T-helper 17 cell (primary cell): ENCODE measurements at places on chromosomes 11 and 22.

DNA sequence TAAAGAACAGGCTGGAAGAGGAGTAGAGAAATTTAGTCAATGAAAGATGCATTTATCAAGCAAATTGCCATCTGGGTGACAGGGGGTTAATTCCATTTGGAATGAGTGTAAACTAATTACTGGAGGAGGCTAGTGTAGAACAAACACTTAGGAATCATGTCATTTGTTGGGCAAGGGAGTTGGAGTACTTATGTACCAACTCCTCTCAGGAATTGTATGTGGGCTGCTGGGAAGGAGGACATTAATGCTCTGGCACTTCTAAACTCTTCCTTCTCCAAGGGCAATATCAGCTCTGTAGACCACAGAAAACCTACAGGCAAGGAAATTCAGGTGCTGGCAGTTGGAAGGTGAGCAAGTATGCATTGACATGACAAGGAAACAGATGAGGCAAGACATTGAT, 141.0 kb downstream of the MSANTD4 start:
- DNase-seq = no peak

DNA sequence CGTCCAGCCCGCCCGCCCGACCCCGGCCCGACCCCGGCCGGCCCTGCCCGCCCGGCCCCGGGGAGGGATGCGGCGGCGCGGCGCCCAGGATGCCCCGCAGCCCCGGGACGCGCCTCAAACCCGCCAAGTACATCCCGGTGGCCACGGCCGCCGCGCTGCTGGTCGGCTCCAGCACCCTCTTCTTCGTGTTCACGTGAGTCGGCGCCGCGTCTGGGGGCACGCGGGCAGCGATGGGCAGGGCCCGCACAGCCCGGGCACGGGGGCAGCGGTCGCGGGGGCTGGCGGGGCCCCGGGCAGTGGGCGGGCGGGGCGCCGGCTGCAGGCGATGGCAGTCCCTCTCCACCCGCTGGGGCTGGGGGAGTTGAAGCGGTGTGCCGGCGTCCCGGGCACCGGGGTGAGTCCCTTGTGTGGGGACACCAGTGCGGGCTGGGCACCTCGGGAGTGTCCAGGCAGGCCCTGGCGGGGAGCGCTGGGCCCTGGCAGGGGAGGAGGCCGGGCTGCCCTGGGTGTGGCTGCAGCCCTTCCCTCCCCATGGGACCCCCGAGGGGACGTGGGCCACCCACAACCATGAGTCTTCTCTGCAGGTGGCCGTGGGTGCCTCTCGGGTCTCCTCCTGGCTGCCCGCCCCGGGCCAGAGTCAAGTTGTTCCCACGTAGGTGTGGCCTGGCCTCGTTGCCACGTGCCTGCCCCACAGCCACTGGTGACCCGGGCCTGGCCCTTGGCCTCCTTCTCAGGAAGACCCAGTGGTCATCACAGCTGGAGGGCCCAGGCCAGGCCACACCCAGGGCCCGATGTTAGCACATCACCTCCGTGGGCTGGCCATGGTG, 468 bp downstream of the ZDHHC8 start:
- no peak for DNase-seq

GRCh38 chr11:94379613-94380012, 21.6 kb downstream of the GPR83 start:
- DNase-seq = no peak

DNA sequence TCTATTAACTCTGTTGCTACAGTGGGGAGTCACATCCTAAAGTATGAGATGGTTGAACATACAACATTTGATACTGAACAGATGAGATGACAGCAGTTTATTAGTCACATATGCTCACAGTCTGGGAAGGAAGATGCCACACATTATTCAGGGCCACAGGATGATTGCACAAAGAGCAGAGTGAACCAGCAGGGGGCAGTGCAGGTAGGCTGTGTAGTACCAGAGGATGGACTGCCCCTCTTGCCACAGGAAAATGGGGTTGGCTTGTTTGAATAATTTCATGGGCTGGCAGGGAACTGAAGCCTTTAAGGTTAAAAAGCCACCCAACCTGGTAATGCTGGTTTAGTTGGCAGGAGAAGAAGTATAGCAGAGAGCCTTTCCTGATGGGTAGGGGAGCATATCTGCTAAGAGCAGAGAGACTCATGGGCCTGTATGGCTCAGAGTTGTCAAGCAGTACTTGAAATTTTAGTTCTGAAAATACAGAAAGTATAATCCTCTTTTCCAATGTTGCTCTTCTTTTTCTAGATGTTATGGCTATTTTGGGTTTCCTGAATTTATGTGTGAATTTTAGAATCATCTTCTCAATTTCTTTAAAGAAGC, 180.4 kb upstream of the B3GAT1 start:
- no peak for DNase-seq

- peak; percentile 12 for DNase-seq
Measured at GRCh38 chr11:127843483-127844396, 743.6 kb downstream of the ETS1 start.

DNA sequence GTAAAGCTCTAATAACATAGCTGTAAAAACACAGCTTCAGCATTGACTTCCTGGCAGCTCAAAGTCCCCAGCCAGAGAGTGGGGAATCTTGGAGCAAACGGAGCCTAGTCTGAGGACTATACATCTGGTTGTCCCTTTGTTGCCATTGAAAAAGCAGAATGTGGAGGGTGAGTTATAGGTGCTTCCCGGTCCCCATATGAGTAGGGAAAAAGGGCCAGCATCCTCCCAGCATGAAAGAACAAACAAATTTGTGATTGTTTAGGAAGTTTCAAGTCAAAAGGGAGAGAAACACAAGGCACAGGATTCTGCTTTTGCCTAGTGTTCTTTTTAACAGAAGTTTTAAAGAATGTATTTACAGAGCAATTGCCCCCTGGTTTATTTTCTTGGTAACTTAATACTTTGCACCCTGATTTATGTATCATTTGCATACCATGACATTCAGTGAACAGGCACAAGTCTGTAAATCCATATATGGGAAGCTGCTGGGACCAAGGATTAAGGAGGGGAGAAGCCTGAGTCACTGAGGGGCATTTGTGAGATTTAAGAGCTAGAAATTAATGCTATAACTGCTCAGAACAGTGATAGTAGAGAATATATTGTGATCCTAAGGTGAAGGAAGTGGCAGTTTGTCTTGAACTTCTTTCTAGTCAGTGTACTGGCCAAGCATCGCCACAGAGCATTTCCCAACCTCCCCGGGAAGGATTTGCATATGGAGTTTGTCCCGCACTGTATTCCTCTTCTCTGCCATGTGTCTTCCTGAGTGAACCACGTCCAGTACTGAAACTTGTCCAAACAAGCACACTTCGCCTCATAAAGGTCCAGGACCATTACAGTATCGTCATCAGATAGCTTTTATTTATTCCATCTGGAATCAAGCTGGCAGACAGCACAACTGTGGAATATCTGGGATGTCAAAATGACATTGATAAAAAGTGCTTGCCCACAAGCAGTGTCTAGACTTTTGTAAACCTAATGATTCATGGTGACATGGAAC, 103.0 kb downstream of the DBX1 start:
- no peak for DNase-seq

DNA sequence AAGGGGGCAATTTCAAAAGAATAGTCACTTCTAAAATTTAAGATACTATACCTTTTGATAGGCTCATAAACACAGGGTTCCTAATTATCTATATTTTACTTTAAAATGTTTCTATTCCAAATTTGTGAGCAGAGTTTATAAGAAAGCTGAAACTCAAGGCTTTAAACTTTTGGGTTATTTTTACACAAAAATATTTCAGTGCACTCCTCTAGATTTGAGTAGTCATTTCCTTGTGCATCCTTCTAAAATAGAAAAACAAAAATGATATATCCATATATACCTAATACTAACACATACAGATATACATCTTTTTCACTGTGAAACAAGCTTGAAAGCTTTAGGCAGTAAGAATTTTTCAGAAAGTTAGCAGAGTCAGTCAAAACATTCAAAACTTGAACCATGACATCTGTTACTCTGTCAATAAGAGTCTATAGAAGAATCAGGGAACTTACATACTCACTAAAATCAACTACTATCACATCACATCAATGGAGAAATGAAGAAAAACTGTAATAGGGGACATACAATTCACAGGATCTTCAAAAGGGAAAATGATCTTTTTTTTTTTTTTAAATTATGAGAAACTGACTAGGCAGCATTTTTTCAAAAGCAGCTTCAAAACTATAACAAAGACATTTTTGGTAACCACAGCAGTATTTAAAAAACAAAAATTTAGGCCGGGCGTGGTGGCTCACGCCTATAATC, 5.1 kb downstream of the PHF21A start:
- DNase-seq = no peak

DNA sequence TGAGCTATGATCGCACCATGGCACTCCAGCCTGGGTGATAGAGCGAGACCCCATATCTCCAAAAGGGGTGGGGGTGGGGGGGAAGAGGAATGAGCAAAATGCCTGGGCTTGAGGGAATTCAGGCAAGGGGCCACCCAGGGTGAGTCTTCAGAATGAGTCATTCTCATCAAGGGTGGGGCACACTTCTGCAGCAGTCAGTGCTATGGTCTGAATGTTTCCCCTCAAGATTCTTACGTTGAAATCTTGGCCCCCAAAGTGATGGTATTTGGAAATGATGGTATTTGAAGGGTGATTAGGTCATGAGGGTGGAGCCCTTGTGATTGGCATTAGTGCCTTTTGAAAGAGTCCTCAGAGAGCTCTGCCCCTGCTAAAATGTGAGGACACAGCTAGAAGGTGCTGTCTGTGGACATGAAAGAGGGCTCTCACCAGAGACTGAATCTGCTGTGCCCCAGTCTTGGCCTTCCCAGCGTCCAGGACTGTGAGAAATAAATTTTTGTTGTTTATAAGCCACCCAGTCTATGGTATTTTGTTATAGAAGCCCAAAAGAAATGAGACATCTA, 86.4 kb upstream of the THY1 start:
- no peak for DNase-seq

- DNase-seq = no peak
Measured at GRCh38 chr22:22548317-22548716, 10.7 kb downstream of the PRAME start.

- DNase-seq = no peak
Measured at GRCh38 chr22:38352436-38352835, 35.2 kb upstream of the CSNK1E start.

DNA sequence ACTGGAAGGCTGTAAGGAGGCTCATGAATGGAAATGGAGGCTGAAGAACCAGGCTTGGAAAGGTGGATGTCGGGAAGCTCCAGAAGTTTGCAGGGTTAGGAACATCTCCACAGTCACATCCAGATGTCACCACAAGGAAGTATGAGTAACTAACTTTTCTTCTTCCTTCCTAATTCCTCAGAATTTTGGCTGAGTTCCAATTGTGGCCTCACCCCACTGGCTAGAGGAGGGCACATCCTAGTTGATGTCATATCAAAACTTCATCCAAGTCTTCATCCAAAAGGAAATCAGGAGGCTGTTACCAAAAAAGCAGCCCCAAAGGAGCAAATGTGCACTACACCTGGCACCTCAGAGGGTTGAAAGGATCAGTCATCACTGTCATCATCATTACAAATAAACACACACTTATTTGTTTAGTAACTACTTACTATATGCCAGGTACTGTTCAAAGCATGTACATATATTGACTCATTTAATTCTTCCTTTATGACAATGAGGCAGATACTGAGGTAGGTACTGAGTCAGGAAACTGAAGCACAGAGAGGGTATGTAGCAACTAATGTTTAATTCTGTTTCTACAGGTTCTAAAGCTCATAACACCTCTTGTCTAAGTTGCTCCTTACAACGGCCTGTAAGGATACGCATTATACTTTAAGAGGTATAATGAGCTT, 7.3 kb upstream of the PTPN5 start:
- DNase-seq = no peak

DNA sequence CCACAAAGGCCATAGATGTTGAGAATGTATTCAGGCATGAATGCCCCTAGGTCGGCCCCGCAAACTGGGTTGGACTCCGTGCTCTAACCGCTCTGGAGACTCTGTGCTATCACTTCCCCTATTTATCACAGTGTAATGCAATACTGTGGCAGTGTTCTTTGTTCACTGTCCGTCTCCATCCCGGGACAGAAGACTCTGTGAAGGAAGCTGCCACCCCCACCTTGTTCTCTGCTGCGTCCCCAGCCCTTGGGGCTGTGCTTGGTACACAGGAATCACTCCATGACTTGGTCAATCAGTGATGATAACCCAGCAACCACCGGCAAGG, 57.6 kb downstream of the TSPAN18 start:
- no peak for DNase-seq

DNA sequence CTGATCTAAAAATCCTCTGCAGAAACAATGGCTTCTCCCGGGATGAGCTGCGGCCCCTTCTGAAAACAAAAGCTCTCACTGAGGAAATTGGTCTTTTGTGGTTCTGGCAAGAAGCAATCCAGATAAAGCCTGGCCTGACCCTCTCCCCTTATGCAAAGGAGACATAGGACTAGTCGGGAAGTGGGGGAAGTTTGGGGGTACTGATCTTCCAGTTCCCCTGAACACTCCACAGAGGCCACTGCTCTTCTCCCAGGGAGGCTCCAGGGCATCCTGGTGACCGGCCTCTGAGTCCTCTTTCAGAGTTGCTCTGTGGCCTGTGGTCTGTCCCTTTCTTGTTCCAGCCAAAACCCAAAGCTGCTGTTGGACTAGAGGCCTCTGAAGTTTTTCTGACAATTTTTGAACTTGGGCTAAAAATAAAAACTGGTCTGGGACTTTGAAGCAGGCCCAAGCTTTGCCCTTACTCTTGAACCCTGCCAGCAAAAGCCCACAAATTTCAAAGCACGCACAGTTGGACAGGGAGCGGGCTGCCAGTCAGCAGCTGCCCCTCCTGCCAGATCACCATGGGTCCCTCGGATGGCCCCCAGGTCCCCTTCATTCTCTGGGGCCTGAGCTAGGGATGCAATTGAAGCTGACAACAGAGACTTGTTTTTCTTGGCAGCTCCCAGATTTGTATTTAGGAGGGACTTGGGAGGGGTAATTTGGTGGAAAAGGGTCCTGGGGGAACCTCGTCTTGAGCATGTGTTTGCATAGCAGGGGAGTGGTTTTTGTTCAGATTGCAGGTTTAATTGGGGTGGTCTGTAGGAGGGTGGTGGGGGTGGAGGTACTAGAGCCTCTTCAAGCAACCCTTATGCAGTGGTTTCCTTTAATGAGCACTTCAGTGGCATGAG, 381.6 kb upstream of the CADM1 start:
- no peak for DNase-seq

- no peak for DNase-seq
Measured at GRCh38 chr11:91081440-91082043, 858.7 kb upstream of the CHORDC1 start.

- no peak for DNase-seq
Measured at GRCh38 chr11:104565583-104565961, 332.7 kb downstream of the CASP12 start.

DNA sequence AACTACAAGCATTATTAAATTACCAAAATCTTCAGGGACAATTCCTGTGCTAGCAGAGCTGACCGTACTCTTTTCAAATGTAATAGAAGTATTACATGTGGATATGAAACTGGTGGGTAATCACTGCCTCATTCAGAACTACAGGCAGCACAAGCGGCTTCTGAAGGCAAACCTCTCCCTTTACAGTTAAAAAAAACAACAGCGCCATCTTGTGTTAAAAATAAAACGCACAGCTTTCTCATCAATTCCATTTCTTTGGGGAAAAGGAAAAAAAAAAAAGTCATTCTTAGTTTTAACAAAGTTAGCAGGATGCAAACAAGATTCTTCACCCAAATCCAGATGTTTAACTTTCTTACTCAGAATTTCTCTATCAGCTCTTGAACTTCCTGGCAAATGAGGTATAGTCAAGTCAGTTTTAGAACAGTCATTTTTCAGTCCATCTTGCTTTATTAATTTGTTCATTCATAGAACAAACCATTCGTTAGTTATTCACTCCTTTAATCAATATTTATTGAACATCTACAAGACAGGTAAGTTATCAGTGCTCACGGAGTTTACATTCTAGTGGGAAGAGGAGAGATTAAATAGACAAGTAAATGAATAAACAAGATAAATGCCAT, 331.8 kb upstream of the MPPED2 start:
- no peak for DNase-seq
